Activated CD8-positive, alpha-beta memory T cell treated with anti-CD3 and anti-CD28 coated beads, Interleukin-2, amount 50 U/mL, for 48 hours (primary cell): ENCODE measurements at places on chromosomes 6 and 20.

DNA sequence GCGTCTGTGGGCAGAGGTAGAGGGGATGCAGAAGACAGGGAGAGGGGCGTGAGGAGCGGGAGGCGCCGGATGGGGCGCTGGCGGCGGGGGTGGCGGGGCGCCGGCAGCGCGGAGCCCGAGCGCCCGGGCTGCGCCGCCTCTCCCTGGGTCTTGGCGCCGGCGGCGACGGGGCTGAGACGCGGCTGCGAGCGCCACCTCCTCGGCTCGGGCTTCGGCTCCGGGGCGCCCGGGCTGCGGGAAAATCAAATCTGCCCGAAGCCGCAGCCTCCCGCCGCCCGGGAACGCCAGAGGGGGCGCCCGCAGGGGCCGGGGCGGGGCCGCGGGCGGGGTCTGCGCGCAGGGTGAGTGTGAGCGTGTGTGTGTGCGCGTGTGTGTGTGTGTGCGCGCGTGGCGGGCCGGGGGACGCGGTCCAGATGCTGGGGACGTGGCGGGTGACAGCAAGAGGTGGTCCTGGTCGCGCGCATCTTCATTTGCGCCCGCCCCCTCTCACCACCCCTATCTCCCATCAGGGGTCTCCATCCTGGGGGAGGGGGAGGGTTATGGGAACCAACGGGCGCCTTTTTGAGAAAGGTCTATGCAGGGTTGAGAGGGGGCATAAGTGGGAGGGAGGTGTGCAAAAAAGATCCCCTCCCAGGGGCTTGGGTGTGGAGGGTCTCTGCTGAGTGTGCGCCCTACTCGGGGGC is 646 bp upstream of the CPNE5 start:
- DNase-seq = peak; percentile 71

- DNase-seq = no peak
Measured at GRCh38 chr20:22866812-22867341, 168.2 kb upstream of the SSTR4 start.

- DNase-seq = no peak
Measured at GRCh38 chr6:1617466-1618310, 8.0 kb downstream of the FOXC1 start.

DNA sequence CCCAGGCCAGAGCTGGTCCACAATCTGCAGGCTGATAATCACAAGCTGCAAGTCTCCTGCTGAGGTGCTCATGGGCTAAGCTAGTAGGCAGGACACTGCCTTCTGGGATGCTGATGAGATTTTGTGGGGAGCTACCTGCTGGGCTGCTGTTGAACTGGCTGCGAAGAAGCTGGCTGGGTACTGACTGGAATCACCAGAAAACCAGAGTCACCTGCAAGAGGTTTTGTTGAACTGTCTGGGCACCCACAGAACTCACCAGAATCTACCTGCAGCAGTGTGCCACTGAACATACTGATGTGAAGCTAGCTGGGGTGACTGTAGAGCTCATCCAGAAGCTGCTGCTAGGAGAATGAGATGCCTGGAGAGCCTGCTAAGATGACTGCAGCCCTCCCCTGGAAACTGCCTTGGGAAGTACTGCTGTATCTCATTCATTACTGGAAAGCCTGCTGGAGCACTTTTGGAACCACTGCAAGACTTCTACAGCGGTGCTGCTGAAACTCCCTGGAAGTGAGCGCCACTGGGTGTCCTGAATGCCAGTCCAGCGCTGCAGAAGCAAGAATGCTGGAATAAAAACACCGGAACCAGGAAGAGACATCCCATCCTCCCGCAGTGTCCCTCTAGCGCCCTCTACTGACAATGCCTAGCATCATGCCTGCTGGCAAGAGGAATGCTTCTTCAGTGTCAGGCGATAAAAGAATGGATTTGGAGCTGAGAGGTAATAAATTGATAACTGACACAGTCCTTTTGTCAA is 64.9 kb upstream of the ARHGAP18 start:
- peak; percentile 74 for DNase-seq

- DNase-seq = no peak
Measured at GRCh38 chr6:126914801-126915200, 203.7 kb upstream of the RSPO3 start.

DNA sequence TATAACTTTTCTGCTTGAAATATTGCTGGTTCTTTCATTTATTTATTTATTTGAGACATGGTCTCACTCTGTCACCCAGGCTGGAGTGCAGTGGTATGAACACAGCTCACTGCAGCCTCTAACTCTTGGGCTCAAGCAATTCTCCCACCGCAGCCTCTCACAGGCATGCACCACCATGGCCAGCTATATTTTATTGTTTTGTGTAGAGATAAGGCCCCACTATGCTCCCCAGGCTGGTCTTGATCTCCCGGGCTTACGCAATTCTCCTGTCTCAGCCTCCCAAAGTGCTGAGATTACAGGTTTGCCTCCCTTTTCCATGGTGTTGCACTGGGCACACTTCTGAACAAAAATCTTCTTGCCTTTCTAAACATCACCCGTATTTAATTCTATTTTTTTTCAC is 39.1 kb upstream of the RNGTT start:
- no peak for DNase-seq

- DNase-seq = no peak
Measured at GRCh38 chr6:82786248-82786647, 279.4 kb downstream of the UBE3D start.

- DNase-seq = no peak
Measured at GRCh38 chr6:139278190-139278589, 13.6 kb downstream of the TXLNB start.

DNA sequence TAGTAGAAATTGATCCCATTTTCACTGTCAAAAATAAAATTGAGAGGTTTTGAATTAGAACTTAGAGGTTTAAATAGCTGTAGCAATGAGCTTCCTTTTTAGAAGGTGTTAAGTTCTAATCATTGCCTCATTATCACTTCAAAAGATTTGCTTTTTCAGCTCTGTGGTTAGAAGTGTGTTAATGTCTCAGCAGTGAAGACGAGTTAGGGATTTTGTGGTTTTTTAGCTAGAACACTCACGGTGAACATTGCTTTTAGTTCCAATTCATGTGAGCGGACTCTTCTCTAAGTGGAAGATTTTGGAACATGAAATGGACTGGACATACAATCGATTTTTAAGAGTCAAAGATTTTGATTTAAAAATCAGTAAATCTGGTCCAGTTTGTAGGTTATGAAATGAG is 12.7 kb upstream of the IFNGR1 start:
- no peak for DNase-seq

DNA sequence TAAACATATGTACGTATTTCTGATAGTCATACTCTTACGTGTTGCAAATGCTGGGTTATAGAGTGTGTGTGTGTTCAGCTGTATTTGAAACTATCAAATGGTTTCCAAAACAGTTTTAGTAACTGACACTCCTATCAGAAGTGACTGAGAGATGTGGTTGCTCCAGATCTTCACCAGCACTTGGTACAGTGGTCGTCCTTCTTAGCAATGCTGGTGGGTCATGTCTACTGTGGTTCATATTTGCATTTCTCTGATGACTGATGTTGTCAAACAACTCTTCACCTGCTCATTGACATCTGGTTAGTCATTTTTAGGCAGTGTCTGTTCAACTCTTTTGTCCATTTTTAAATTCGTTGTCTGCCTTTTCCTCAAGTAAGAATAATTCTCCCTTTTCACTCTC is 259.3 kb downstream of the KIF16B start:
- no peak for DNase-seq

DNA sequence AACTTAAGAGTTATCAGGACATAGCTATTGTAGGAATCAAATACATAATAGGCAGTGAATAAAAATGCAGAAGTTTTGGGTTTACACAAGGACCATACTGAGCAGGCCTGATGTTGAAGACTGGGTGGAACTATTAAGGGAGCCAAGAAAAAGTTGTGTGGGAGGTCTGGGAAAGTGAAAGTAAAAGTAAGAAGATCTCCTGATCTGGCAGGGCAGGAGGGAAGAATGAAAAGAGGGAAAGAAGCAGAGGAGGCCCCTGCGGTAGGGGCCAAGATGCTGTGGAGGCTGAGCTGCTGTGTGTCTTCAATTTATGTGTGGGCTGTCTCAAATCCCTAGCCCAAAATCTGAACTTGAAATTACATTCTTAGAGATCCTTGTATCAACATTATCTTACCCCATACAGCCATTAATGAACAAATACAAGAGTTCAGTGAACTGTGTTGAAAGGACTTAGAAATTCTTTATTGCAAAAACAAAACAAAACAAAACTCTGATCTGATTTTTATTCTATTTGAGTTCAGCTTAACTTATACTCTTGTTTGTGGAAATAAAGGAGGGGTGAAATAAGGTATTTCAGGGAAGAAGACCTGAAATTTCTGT is 1183.8 kb downstream of the HACE1 start:
- no peak for DNase-seq

DNA sequence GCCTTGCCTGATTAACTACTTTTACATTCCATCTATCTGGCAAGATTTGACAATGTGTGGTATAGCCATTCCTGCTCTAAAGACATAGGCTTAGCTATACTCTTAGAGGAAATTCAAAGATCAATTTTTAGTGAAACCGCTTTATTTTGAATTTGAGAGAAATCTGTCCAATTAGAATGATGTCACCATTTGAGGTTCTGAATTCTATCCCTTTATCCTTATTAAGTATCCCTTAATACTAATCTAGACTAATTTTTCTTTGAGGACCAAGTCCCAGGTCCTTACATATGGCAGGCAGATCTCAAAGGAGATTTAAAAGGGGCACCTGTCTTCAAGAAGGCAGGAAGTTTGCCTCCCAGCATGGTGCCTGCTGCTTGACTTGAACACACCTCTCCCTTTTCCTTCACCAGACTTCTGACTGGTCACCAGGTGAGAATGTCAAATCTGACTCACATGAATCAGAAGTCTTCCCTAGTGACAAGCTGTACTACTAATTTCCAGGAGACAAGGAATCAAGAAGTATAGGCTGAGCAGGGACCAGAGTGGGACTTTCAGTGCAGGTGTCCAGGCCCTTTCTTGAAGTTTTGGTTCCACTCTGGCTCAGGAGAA is 15.0 kb upstream of the MRAP2 start:
- no peak for DNase-seq

DNA sequence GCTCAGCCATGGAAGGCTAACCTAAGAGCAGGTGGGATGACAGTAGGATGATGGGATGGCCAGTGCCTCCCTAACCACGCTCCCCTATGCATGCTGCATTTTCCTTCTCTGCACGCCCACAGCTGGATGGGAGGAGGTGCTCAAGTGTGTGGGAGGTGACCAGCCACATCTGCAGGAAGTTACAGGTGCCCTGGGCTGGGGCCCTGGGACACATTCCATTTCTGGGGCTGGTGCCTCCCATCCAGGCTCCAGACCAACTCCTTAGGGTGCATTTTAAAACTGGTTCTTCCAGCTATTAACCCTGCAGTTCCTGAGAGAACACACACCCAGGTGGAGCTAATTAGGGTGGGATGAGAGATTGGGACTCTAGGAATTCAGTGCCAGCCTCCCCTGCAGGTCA is 135.3 kb upstream of the ARMC2 start:
- no peak for DNase-seq

- no peak for DNase-seq
Measured at GRCh38 chr6:53139841-53140413, 8.7 kb downstream of the GCM1 start.

DNA sequence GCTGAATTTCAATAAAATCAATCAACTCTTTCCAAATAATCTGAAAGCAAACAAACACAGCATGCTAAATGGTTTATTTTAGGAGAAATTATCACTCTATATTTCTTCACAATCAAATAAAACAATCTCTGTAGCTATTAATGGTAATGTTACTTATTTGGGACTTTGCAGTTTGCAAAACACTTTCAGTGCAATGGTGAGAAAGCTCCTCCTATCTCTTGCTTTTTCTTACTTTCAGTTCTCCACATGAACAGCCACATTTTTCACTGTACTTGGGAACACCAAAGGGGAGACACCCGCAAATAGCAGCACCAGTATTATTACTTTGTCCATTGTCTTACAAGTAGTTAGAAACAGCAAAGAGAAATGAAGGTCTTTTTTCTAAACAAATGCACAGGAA is 92.4 kb downstream of the DST start:
- no peak for DNase-seq

- DNase-seq = no peak
Measured at GRCh38 chr6:63546236-63546635, 26.0 kb upstream of the LOC128125822 start.

GRCh38 chr6:69813508-69813907 is 16.7 kb upstream of the LMBRD1 start:
- DNase-seq = no peak

- DNase-seq = no peak
Measured at GRCh38 chr20:58630063-58630462, 21.0 kb upstream of the STX16 start.

GRCh38 chr20:2340823-2341222 is 39.9 kb upstream of the TGM6 start:
- no peak for DNase-seq

GRCh38 chr20:41290804-41291389 is 26.6 kb downstream of the ZHX3 start:
- DNase-seq = no peak

DNA sequence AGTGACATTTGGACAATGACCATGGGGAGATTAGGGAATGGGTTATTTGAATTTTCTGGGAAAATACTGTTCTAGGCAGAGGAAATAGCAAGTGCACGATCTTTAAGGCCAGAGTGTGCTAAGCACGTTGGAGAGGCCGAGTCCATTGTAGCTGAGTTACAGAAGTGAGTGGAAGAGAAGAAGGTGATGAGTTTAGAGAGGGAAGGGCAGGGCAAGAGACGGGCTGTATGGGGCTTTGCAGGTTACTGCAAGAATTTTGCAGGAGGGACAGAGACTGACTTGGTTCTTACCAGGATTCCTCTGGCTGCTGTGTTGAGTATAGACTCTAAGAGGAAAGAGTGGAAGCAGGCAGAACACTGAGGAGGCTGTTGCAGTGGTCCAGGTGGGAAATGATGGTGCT is 1.1 kb upstream of the NCOA3 start:
- peak; percentile 54 for DNase-seq

GRCh38 chr20:16947479-16947878 is 199.3 kb downstream of the OTOR start:
- DNase-seq = no peak

- DNase-seq = peak; percentile 22
Measured at GRCh38 chr6:168179702-168180382, 100.8 kb upstream of the FRMD1 start.
